ENCODE measurements at places on chromosomes 7 and 10.
A peak's percentile ranks its signal among the peaks of the same experiment; 100 is the strongest.

- no peak for DNase-seq
These were observed 108.8 kb downstream of the EGFR start for GRCh38 chr7:55127622-55128081.

DNA sequence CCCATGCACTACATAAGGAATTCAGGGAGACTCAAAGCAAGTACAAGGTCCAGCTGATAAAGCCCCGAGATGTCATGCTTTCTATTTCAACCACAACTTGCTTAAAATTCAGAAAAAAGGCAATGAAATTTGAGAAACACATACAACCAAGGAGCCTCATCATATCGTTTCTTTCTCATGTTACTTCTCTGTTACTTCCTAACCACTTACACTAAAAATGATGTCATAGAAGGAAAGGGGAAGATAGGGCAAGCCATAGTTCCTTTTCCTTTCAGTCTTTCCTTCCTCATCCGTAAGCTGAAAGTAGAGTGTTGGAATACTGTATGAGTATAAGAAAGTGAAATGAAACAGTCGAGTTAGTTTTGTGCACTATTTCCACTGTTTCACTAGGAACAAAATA lies 27.9 kb upstream of the CDK14 start:
- DNase-seq = no peak

GRCh38 chr10:85859859-85860258 lies 506.7 kb downstream of the GRID1 start:
- DNase-seq = no peak

GRCh38 chr7:144414815-144415214 lies 11.3 kb upstream of the NOBOX start:
- no peak for DNase-seq

DNA sequence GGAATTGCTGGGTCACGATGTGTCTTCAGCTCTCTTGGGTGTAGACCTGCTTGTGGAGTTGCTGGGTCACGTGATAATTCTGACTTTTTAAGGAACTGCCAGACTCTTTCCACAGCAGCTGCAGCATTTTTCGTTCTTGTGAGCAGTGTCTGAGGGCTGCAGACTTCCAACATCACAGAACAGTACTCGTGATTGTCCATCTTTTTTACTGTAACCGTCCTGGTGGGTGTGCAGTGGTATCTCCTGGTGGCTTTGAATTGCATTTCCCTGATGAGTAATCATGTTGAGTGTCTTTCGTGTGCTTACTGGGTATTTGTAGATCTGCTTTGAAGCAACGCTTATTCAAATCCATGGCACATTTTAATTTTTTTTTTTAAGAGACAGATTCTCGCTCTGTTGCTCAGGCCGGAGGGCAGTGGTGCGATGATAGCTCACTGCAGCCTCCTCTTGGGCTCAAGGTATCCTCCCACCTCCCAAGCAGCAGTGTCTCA lies 22.7 kb downstream of the INPP5A start:
- no peak for DNase-seq

GRCh38 chr10:43407148-43407575 lies 1.8 kb downstream of the HNRNPF start:
- DNase-seq = peak; percentile 53

- no peak for DNase-seq
These were observed 280.5 kb downstream of the KCND2 start for GRCh38 chr7:120553491-120553890.

Measured in activated CD8-positive, alpha-beta memory T cell treated with anti-CD3 and anti-CD28 coated beads, Interleukin-2, amount 50 U/mL, for 4 hours (primary cell).